Esophagus squamous epithelium (tissue), 5 donors: ENCODE measurements at places on chromosomes 3 and 15. TPM values are rescaled to one million over a fixed set of nuclear protein-coding genes. Genes with fewer than 3 reads are reported as not detected.

GRCh38 chr3:40333416-40333815 is 23.9 kb downstream of the EIF1B start:
- H3K27me3 ChIP-seq = no peaks in the 10 kb centered on the region
- no peaks in the 10 kb centered on the region for H3K4me1 ChIP-seq
- no peak overlapping the region for H3K27ac ChIP-seq
- H3K36me3 ChIP-seq = no peaks in the 10 kb centered on the region
- DNase-seq = no peak

DNA sequence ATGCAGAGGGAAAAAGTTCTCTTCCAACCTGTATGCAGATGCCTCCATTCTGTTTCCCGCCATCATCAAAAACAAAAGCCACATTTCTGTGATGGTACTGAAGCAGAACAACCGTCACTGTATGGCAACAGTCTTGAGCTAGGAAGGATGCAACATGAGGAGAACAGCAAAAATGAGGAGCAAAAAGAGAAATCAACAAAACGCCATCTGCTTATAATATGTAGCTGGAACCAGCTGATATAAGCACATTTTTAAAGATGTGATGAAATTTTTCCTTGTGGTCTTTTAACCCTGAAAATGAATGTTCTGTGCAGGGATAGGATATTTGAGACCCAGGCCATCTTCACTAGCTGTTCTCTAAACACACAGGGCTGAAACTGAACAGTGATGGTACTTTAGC is 287.0 kb downstream of the ZIC4 start:
- no peak overlapping the region for H3K4me3 ChIP-seq
- H3K36me3 ChIP-seq = no peaks in the 10 kb centered on the region
- no peaks in the 10 kb centered on the region for H3K4me1 ChIP-seq
- no peak for DNase-seq
- no peak overlapping the region for H3K27ac ChIP-seq

TMEM45A gene
- total RNA-seq = 1.8 TPM

- no peaks in the 10 kb centered on the region for H3K4me1 ChIP-seq
- no peaks in the 10 kb centered on the region for H3K36me3 ChIP-seq
- no peak overlapping the region for H3K4me3 ChIP-seq
- DNase-seq = no peak
Measured at GRCh38 chr3:107574650-107575049, 51.9 kb downstream of the BBX start.

UROC1 gene
- not detected for total RNA-seq

- no peak for DNase-seq
- no peaks in the 10 kb centered on the region for H3K4me1 ChIP-seq
- H3K27ac ChIP-seq = no peak overlapping the region
- no peak overlapping the region for H3K4me3 ChIP-seq
Measured at GRCh38 chr15:76321171-76321570, 9.9 kb upstream of the ETFA start.

GRCh38 chr15:52652286-52652685 is 26.9 kb downstream of the ATOSA start:
- no peak for DNase-seq
- no peaks in the 10 kb centered on the region for H3K36me3 ChIP-seq
- peak overlapping the region; percentile 43 for H3K4me3 ChIP-seq
- peaks cover 26% of the 10 kb centered on the region for H3K4me1 ChIP-seq

SAXO2 gene
- not detected for total RNA-seq

- H3K4me1 ChIP-seq = peaks cover 3% of the 10 kb centered on the region
- H3K4me3 ChIP-seq = no peak overlapping the region
- DNase-seq = no peak
- no peaks in the 10 kb centered on the region for H3K36me3 ChIP-seq
- H3K27me3 ChIP-seq = no peaks in the 10 kb centered on the region
- H3K27ac ChIP-seq = no peak overlapping the region
Measured at GRCh38 chr3:61730056-61730455, 168.7 kb downstream of the PTPRG start.

DNA sequence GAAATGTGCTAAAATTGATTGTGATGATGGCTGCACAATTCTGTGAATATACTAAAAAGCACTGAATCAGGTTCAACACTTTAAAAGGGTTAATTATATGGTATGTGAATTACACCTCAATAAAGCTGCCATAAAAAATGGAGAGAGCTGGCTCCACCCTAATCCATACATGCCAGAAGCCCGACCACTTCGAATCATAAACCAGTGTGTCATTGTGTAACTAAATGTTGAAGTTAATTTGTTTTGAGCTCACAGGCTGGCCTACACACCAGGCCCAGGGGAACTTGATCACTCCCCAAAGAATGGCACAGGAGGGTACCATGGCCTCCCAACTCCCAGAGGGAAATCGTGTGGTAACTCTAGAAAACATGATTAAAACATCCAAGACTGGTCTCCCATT is 14.0 kb downstream of the PLCD1 start:
- H3K27ac ChIP-seq = no peak overlapping the region
- no peak overlapping the region for H3K4me3 ChIP-seq
- H3K27me3 ChIP-seq = no peaks in the 10 kb centered on the region
- H3K4me1 ChIP-seq = no peaks in the 10 kb centered on the region

GRCh38 chr3:187777331-187777941 is 32.2 kb upstream of the BCL6 start:
- peak overlapping the region; percentile 73 for H3K27ac ChIP-seq
- peaks cover 90% of the 10 kb centered on the region for H3K4me1 ChIP-seq
- DNase-seq = no peak
- no peaks in the 10 kb centered on the region for H3K27me3 ChIP-seq
- H3K36me3 ChIP-seq = no peaks in the 10 kb centered on the region

SOX14 gene
- total RNA-seq = not detected

- no peaks in the 10 kb centered on the region for H3K36me3 ChIP-seq
- no peak overlapping the region for H3K4me3 ChIP-seq
- H3K4me1 ChIP-seq = no peaks in the 10 kb centered on the region
- no peaks in the 10 kb centered on the region for H3K27me3 ChIP-seq
- no peak overlapping the region for H3K27ac ChIP-seq
- DNase-seq = no peak
Measured at GRCh38 chr15:87648278-87648677, 608.3 kb downstream of the NTRK3 start.

GRCh38 chr3:196661400-196661799 is 21.9 kb downstream of the NRROS start:
- H3K36me3 ChIP-seq = peaks cover 23% of the 10 kb centered on the region
- H3K4me1 ChIP-seq = peaks cover 4% of the 10 kb centered on the region
- no peak overlapping the region for H3K4me3 ChIP-seq
- no peak for DNase-seq
- H3K27ac ChIP-seq = no peak overlapping the region

GRCh38 chr3:139491027-139491700 is 14.8 kb upstream of the RBP2 start:
- no peaks in the 10 kb centered on the region for H3K27me3 ChIP-seq
- no peak overlapping the region for H3K27ac ChIP-seq
- H3K4me3 ChIP-seq = no peak overlapping the region
- no peak for DNase-seq
- H3K36me3 ChIP-seq = no peaks in the 10 kb centered on the region

CHRD gene
- 0.48 TPM for total RNA-seq

- no peak for DNase-seq
- no peak overlapping the region for H3K4me3 ChIP-seq
- H3K36me3 ChIP-seq = peaks cover 37% of the 10 kb centered on the region
- no peak overlapping the region for H3K27ac ChIP-seq
- H3K27me3 ChIP-seq = no peaks in the 10 kb centered on the region
Measured at GRCh38 chr15:59020322-59020721, 32.9 kb downstream of the RNF111 start.

DNA sequence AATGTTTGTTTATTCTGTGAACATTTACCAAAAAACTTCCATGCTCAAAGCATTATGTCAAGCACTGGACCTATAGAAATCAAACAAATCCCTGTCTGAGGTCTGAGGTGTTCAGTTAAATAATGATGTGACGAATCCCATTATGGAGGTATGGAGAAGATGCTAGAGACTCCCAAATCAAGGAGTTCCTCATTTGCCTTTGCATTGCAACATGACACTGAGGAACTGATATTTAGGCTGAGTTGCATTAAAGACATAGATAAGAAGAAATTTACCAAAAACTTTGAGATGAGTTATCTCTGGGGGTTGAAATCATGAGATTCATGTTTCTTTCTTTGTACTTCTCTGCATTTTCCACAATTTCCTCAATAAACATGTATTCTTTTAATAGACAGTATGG is 16.0 kb downstream of the CD200 start:
- H3K27ac ChIP-seq = no peak overlapping the region
- no peaks in the 10 kb centered on the region for H3K27me3 ChIP-seq
- DNase-seq = no peak
- no peak overlapping the region for H3K4me3 ChIP-seq
- no peaks in the 10 kb centered on the region for H3K36me3 ChIP-seq

DNA sequence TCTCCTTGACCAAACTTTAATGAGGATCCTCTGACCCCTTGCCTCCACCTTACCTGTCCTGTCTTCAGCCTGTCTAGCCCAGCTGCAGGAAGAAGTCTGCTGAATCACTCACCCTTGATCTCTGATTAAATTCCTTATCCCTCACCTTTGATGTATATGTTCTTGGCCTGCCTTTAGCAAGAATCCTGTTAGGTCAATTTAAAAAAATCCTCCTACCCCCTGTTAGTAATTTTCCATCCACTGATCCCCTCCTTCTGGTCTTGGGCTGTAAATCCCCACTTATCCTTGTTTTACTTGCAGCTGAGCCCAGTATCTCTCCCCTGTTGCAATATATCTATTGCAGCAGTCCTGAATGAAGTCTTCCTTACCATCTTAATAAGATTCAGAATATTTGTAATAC is 39.0 kb downstream of the MYH15 start:
- no peak overlapping the region for H3K4me3 ChIP-seq
- DNase-seq = no peak
- H3K4me1 ChIP-seq = no peaks in the 10 kb centered on the region
- no peak overlapping the region for H3K27ac ChIP-seq
- no peaks in the 10 kb centered on the region for H3K36me3 ChIP-seq

- H3K27me3 ChIP-seq = no peaks in the 10 kb centered on the region
- H3K36me3 ChIP-seq = peaks cover 7% of the 10 kb centered on the region
- H3K4me1 ChIP-seq = peaks cover 15% of the 10 kb centered on the region
Measured at GRCh38 chr3:136250903-136251460, 842 bp downstream of the PCCB start.

DNA sequence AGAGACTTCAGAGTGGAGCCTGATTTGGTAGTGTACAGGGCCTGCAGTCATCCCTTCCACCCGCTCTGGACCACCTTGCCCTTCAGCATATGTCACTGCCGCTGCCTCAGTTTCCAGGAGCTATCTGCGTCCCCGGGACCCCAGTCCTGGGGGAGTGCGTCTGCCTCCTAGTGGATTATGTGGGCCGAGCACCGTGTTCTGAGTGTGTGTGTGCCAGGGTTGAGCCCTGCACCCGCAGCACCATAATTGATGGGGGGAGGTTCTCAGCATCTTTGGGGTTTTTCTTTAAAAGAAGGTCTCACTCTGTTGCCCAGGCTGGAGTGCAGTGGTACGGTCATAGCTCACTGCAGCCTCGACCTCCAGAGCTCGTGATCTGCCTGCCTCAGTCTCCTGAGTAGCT is 33.6 kb downstream of the CD276 start:
- H3K27ac ChIP-seq = no peak overlapping the region
- DNase-seq = no peak
- no peaks in the 10 kb centered on the region for H3K36me3 ChIP-seq
- no peaks in the 10 kb centered on the region for H3K27me3 ChIP-seq
- H3K4me3 ChIP-seq = no peak overlapping the region
- peaks cover 7% of the 10 kb centered on the region for H3K4me1 ChIP-seq

GRCh38 chr3:16203031-16203430 is 28.6 kb downstream of the GALNT15 start:
- H3K27me3 ChIP-seq = no peaks in the 10 kb centered on the region
- no peak for DNase-seq
- no peaks in the 10 kb centered on the region for H3K36me3 ChIP-seq

WDR93 gene
- not detected for total RNA-seq

DNA sequence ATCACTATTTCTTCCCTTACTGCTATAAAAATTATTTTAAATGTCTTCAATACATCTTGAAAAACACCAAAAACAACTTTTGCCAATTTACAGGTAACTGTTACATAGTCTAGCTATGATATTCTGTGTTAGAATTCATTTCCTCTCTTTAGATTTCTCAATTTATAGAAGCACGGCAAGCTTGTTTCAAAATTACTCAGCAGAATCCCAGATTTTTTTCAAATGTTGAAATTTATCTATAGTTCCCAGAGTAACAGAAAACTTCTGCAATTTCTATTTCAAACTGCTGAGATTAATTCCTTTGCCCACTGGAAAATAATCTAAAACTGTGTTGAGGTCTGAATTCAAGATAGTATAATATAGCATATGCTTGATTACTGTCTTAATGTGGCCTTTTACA is 41.2 kb downstream of the CCPG1 start:
- no peaks in the 10 kb centered on the region for H3K36me3 ChIP-seq
- no peak overlapping the region for H3K27ac ChIP-seq
- no peaks in the 10 kb centered on the region for H3K27me3 ChIP-seq
- no peaks in the 10 kb centered on the region for H3K4me1 ChIP-seq

CHRNA3 gene
- total RNA-seq = not detected

GHRL gene
- 1.5 TPM for total RNA-seq

DNA sequence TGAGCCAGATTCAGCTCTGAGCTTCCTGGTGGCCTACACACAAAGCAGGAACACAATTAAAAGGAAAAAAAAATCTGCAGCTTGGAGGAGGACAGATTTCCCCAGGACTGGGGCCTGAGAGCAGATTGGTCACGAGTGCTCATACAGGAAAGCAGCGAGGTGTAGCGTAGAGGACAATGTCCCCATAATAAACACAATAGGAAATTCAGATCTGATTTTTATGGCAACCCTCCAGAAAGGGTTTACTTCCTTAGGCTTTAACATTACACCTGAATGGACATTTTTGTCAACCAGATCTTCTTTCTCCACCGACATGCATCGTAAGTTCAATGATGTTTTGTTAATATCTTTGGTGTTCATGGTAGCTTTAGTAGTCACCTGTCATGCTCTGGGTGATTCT is 23.3 kb downstream of the SLC6A20 start:
- H3K4me3 ChIP-seq = no peak overlapping the region
- H3K27me3 ChIP-seq = no peaks in the 10 kb centered on the region
- no peaks in the 10 kb centered on the region for H3K4me1 ChIP-seq

DNA sequence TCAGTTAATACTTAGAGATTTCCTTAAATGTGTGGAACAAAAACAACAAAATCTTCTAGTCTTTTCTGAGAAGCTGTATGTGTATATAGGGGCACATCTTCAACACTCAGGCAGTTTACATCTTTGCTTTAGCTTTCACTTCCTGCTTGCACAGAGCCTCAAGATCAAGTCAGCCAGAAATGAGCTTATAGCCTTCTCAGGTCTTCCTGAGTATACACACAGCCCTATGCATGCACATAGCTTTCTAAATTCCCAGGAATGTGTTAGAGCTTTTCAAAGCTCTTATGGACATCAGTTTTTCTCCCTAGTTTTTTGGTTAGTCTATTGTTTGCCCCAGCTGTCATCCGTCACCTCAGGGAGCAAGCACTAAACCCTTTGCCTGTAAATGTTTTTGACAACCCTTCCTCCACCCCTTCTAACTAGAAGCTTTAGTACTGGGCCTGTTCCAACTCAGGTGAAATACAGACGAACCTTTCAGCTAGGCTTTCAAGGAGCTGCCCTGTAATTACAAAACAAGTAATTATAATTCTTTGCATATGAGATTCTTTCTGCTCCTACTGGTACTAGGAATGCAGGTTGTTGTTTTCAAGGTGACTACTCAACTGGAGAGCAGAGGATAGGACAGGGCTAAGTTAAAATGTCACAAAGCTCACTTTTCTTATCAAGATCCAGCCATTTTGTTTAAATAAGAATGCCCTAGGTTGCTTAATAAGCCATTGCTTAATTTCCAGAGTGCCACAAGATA is 22.6 kb upstream of the MTMR10 start:
- no peak overlapping the region for H3K4me3 ChIP-seq
- no peaks in the 10 kb centered on the region for H3K4me1 ChIP-seq
- no peaks in the 10 kb centered on the region for H3K36me3 ChIP-seq
- DNase-seq = no peak
- peak overlapping the region; percentile 62 for H3K27ac ChIP-seq
- no peaks in the 10 kb centered on the region for H3K27me3 ChIP-seq
